ENCODE measurements at places on chromosomes 11 and 22.

DNA sequence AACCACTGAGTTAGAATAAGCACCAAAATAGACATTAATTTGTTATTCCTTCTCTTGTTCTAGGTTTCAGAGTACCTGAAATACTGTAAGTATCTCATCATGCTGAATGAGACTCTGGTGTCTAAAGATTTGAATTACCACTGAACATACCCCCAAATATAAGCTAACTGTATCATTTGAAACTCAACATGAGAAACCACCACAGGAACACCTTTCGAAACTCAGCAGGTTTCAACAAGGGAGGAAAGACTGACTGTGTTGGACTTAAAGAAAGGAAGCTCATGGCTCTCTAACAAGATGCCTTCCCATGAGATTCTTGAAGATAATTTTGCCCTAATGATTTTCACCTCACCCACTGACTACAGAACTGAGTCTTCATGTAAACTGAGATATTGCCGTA lies 37.0 kb downstream of the PRCP start:
- no peak for DNase-seq

GRCh38 chr11:133955081-133955891 lies 1.5 kb downstream of the IGSF9B start:
- DNase-seq: peak; percentile 24

DNA sequence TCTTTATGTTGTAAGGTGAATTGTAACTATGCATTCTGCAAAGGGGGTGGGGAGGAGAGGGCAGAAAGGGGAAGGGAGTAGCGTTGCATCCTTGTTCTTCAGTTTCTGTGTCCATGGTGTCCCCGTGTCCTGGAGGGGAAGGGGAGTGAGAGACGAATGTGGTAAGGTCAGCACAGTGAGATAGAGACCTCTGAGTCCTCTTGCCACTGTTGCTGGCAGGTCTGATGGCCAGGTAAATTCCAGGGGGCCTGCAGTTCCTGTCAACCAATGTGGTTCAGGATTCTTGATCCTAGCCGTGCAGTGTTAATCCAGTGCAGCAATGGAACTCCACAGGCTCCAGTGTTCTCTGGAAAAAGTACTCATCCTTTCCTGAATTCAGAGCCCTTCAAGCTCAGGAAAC lies 14.6 kb upstream of the ADSL start:
- no peak for DNase-seq

DNA sequence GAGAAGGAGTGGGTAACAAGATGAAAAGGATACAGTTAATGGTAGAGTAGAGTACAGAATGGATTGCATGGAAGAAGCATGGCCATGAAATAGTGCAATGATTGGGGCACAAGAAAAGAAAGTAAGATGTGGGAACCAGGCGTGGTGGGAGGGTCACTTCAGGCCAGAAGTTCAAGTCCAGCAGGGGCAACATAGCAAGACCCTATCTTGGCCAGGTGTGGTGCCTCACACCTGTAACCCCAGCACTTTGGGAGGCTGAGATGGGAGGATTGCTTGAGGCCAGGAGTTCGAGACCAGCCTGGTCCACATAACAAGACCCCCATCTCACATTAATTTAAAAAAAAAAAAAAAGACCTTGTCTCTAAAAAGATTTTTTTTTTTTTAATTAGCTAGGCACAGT lies 1.4 kb upstream of the C11orf52 start:
- DNase-seq: no peak

GRCh38 chr11:95516786-95517185 lies 272.8 kb downstream of the FAM76B start:
- no peak for DNase-seq

- no peak for DNase-seq
These were observed 1035.8 kb downstream of the TBC1D22A start for GRCh38 chr22:47798229-47798628.

DNA sequence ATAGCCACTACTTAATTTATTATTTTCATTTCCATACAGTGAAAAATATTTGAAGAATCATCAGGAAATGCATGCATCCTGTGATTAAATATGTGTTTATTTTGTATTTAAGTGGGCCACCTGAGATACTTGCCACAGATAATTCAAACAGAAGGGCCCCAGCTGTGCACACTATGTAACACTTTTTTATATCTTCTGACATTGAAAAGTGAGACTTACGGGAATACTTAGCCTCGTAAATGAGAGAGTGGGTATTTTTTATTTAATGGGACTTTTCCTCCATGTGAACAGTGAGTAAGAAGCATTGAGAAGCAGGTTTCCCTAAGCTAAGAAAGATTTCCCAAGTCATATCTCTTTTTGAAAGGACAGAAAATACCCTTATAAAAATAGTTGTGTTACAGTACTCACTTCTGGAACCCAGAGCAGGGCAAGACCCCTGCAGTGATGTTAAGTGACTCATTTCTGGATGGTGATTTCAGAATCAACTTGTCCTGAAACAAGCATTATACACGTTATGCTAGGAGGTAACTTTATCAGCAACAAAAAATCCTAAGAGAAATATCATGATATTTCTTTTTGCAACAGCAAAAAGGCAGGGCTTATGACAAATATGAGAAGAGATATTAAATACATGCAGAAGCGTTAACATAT lies 478.1 kb upstream of the CHORDC1 start:
- DNase-seq: no peak

GRCh38 chr11:17760102-17761029 lies 25.8 kb downstream of the KCNC1 start:
- DNase-seq: peak; percentile 24

DNA sequence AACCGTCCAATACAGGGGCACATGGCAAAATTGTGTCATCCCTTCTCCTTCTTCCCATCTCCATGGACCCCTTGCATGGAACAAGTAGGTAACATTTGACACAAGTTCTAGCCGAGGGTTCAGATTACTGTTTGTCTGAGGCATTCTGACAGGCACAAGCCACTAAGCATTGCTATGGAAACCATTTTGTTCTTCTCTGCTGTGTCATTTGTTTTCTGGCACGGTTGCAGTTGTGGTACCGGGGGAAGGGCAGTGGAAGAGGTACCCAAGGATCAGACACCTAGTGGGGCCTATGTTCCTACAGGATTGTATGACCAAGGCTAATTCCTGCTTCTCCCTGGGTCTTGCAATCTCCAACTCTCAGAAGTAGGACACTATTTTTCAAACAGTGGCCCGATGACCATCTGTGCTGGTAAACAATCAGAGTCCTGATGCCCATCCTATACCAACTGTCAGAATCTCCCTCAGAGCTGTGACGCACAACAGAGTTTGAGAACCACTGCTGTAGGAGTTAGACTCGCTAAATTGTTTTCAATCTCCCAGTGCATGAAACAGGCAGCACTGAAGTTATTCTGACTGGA lies 69.3 kb downstream of the KCNC1 start:
- no peak for DNase-seq

- DNase-seq: no peak
These were observed 66.9 kb downstream of the MTMR3 start for GRCh38 chr22:29949872-29950271.

DNA sequence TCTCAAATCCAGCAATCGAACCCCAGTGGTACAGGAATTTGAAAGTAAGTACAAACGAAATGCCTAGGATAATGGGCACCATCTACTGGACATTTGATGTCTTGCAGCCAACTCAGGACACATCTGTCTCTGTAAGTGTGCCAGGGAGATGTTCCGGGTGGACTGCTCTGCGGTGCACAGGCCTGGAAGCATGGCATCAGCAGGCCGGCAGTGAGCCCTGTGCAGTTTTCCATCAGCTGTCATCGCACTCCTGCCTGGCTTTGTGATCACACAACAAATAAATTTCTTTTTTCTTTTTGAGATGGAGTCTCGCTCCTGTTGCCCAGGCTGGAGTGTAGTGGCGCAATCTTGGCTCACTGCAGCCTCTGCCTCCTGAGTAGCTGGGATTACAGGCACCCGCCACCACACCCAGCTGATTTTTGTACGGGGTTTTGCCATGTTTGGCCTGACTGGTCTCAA lies 71.0 kb downstream of the JAM3 start:
- no peak for DNase-seq

- DNase-seq: no peak
These were observed 456 bp upstream of the SPI1 start for GRCh38 chr11:47378836-47379170.

GRCh38 chr22:48459859-48460823 lies 1367.5 kb downstream of the BRD1 start:
- no peak for DNase-seq

- no peak for DNase-seq
These were observed 3.7 kb downstream of the IL2RB start for GRCh38 chr22:37146051-37146385.

DNA sequence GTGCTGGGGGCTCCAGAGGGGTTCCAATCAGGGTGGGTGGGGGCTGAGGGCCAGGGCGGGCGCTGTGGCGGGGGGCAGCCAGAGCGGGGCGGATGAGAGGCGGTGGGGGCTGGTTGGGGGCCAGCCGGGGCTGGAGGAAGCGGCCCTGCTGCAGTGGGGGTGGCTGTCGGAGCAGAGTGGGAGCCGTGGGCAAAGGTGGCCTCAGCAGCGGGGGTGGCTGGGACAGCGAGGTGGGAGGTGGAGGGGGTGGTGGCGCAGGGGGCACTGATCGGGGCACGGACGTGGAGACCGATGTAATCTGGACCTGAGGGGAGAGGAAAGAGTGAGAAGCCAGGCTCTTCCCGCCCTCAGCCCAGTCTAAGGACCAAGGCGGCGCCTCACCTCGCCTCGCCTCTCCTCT lies 5.1 kb downstream of the RCOR2 start:
- no peak for DNase-seq

DNA sequence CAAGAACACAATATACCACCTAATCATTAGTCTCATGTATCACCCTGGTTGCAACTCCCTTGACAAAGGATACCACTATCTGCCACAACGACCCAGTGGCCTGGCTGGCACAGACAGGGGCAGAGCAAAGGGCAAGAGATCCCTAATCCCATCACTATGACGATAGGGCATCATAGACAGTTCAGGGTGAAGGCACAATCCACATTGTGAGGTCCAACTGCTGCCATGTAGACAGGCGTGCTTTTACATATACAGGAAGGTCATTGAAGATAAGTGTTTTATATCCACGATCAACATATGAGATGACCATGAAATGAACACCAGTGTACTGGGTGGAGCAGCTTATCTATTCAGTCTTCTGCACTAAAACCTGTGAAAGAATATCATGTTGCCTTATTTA lies 94.6 kb downstream of the IGLL1 start:
- DNase-seq: no peak

DNA sequence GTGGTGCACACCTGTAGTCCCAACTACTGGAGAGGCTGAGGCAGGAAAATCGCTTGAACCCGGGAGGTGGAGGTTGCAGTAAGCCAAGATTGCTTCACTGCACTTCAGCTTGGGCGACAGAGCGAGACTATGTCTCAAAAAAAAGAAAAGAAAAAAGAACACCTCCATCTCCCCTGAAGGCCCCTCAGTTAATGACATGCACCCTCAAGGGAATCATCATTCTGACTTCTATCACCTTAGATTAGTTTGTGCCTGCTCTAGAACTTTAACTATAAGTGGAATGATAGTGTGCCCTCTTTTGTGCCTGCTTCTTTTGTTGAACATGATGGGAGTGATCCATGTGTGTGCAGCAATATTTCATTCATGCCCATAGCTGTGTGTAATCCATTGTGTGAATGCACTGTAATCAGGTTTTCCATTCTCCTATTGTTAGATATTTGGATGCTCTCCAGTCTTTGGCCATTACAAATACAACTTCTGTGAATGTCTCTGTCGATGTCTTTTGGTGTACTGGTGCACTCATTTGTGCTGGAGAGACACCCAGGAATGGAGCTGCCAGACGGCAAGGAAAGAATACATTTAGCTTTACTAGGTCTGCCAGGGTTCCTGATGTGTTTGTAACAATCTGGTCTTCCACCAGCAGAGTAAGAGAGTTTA lies 883 bp upstream of the VPREB3 start:
- no peak for DNase-seq
